ENCODE measurements at places on chromosomes 13 and 19.

DNA sequence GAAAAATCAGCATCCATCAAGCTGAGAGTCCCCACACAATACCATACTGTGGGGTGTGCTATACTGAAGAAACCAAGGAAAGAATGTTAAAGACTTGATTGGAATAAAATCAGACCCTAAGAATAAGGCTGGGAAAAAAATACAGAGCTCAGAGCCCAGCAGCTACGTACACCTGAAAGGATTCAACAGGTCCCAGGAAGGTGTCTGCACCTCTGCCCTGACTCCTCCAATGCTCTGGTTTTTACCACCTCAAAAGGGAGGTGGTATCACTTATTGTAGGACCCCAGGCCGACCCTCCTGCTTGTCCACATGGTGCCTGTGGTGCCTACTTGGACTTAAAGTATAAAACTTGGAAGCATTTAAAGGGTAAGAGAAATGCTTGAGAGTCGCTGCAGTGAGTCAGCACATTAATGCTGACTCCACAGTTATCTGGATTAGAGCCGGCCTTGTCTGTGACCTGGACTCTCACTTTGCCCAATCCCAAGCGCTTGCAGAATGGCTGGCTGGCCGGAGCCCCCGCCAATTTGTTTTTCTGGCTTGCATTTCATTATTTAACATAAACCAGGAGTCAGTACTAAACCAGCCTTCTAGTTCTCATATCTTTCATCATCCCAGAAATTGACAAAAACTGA is 110.1 kb downstream of the FGF14 start:
- peak; percentile 10 for DNase-seq

DNA sequence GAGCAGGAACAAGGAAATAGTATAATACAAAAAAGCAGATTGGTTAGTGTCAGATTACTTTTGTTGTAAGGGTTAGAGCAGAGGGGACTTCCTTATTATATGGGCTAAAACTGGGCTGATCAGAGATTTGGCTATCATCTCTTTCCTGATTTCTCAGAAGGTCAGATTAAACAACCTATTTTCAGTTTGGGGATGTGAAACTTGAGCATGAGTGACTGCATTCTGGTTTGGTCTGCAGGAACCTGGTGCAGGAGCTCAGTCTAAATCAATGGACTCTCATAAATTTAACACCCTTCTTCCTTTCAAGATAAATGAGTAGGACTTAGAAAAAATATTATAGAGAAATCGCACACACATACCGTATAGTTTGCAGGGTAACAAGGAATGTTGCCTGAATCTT is 12.9 kb upstream of the RFXAP start:
- no peak for DNase-seq

DNA sequence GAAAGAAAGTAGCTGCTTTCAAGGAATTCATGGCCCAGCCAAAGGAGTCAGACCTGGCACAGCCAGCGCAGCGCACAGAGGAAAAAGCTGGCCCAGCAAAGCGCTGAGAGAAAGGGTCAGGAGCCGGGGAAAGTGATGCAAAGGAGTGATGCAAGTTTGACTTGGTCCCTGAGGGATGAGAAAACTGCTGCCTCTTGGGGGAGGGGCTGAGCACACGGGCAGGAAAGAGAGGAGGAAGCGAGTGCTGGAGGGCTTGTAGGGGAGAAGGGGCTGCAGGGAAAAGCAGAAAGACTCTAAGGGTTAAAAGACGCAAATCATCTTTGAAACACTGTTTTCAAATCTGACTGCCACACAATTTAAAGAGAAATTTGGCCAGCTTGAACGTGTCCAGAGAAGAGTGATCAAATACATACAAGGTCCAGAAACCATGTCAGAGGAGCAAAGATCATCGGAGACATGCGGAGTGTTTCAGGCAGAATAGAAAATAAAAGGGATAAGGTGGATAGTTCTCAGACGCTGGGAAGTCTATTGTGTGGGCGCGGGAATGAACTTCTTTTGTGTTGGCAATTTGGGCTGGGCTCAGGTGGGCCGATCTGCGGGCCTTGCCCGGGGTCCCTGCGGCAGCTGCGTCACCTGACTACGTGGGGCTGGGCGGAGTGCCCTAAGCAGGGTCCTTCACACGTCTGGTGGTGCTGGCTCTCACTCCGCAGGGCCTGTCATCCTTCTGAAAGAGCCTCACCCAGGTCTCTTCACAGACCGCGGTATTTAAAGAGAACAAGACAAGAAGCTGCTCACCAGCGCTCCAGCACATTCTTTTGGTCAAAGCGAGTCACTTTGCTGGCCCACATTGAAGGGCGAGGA is 18.1 kb downstream of the N4BP2L1 start:
- peak; percentile 37 for DNase-seq

DNA sequence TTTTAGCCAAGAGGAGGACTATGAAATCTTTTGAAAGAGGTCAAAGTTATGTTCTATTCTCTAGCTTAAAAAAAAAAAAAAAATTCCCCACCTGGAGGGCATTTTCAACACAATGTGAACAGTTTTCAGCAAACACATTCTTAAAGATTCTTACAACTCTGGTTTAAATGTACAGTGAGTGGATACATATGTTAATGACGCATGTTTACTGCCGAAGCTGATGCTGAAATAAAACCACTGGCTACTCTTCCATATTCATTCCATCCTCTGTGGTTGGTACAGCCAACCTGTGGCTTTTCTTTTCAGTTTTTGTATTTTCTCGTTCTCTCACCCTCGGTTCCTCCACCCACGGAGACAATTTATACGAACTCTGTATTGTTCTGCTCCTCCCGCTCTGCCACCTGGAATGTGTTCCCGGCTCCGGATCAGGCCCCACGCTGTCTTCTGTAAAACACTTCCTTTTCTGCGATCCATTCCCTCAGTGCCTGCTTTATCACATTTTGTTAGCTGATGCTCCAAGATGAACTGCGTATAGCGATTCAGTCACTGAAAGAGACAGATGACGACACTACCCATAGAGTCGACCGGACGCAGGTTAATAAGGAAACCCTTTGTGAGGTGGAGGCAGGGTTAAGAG is 466.4 kb upstream of the ARGLU1 start:
- no peak for DNase-seq

DNA sequence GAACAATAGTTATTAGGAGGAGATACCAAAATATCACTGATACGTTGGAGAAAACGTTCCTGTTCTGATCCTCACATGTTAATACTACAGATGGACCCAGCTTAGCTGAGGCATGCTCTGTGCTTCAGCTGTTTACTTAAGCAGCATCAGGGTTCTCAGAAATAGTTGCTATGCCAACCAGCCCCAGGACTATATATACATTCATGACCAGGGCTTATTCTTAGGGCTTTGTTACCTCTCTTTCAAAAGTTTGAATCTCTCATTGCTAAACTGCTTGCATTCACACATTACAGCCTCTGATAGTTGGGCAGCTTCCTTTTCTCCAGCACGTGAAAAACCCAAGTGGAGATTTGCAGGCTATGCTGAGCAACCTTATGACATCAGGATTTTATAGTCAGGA is 800.4 kb downstream of the DIAPH3 start:
- no peak for DNase-seq

- peak; percentile 44 for DNase-seq
Observed at GRCh38 chr13:50393628-50394027, 378.4 kb downstream of the KCNRG start.

DNA sequence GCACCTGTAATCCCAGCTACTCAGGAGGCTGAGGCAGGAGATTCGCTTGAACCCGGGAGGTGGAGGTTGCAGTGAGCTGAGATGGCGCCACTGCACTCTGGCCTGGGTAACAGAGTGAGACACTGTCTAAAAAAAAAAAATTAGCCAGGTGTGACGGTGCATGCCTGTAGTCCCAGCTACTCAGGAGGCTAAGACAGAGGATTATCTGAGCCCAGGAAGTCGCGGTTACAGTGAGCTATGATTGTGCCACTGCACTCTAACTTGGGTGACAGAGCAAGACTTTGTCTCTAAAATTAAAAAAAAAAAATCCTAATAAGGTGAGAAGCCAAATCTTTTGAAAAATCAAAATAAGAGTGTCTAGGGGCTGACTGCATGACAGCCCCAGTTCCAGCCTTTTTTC is 9.7 kb upstream of the CEBPA start:
- no peak for DNase-seq

- no peak for DNase-seq
Observed at GRCh38 chr19:4908360-4908759, 941 bp upstream of the UHRF1 start.

- DNase-seq, result peak; percentile 41
Observed at GRCh38 chr13:61954092-61954491, 538.4 kb upstream of the PCDH20 start.

DNA sequence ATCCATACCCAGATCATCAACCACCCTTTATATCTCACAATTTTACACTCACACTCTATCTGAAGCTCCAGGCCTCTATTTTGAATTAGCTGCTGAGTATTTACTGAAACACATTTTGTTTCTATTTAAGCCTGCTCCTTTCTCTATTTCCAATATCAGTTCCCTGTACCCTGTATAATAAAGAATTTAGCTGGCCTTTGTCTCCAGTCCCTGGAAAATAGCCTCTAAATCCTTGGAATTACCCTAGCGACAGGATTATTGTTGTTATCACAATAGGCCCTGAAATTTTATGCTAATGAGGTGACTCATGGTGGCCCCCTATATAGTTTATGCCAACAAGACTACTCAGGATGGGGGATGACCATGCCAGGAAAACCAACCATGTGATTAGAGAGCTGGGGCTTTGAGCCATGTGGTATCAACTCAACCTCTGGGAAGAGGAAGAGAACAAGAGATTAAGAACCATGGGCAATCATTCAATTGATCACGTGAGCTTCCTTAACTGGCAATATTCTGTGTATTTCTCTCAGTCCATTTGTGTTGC is 72.7 kb downstream of the KATNAL1 start:
- DNase-seq, result no peak

DNA sequence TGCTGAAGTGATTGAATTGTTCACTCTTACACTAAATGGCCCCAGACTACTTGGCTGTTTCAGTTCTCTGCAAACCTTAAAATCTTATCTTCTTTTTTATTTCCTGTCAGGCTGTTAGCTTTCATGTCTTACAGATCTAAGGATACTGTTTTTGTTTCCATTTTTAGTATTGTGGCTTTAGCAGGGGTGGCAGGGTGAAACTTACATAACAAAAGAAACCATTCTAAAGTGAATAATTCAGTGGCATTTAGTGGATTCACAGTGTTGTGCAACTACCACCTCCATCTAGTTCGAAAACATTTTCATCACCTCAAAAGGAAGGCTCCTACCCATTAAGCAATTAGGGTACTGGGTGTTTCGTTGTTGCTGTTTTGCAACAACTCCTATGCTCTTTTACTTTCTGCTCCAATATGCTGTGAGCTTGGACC is 19.8 kb downstream of the TMEM272 start:
- DNase-seq, result peak; percentile 25

DNA sequence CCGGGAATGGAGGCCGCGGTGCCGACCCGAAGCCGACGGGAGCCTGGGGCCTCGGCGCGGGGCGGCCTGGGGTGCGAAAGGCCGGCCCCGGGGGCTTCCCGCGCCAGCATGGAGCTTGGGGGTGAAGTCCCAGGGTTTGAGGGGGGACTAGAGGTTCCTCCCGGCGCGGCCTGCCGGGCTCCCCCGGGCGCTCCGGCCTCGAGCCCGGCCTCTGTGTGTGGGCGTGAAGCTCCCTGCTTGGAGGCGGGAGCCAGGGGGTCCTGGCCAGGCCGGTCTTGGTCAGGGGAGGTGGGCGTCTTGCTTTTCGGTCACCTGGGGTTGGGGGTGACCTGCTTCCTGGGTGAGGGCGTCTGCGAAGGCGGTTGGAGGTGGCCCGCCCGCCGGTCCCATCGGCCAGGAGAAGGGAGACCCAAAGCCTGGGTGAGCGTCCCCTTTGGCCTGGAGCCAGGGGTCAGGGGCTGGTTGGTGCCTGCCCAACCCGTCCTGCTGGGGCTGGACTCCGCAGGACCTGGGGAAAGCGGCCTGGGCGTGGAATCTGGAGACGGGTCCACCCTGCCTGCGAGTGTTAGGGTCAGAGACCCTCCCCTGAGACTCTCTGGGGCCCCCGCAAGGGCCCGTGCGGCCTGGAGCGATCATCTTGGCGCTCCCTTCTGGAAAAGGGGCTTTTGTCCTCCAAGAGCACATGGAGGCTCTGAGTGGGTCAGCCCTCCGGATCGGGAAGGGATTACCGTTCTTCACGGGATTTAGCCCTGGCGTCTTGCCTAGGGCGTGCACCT is 535 bp downstream of the BSG start:
- peak; percentile 63 for DNase-seq

- peak; percentile 90 for DNase-seq
Observed at GRCh38 chr13:65264066-65264465, 1966.1 kb downstream of the PCDH9 start.

GRCh38 chr13:74061926-74062595 is 72.1 kb downstream of the KLF12 start:
- no peak for DNase-seq

- peak; percentile 76 for DNase-seq
Observed at GRCh38 chr13:39144941-39145533, 106.8 kb downstream of the NHLRC3 start.

GRCh38 chr13:61908906-61909615 is 493.4 kb upstream of the PCDH20 start:
- no peak for DNase-seq
